ENCODE measurements at places on chromosomes 5 and 9.
A peak's percentile ranks its signal among the peaks of the same experiment; 100 is the strongest.

DNA sequence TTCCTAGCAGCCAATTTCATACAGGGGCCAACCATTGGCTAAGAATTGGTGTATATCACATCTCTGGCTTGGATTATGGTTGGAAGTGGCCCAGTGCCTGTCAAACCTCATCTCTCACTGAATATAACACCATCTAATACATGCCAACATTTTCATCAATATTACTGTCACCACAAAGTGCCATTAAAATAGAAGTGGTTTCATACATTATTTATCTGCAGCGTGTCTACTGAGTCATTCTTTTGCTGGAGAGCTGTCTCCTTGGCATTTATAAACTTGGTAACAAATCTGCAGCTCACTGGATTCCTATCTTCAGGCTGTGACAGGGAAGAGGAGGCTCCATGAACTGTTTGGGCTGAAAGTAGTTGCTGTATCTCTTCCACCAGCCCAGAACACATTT lies 70.9 kb downstream of the PTTG1 start:
- DNase-seq, result no peak

- DNase-seq, result peak; percentile 65
Observed at GRCh38 chr5:180831139-180832093, 28.8 kb upstream of the MGAT1 start.

- DNase-seq, result no peak
Observed at GRCh38 chr5:115842952-115843351, 1.2 kb downstream of the AP3S1 start.

GRCh38 chr5:130536691-130537090 lies 628.4 kb downstream of the HINT1 start:
- no peak for DNase-seq

- no peak for DNase-seq
Observed at GRCh38 chr9:80720579-80720978, 968.8 kb downstream of the TLE1 start.

- DNase-seq, result peak; percentile 21
Observed at GRCh38 chr9:19471737-19472648, 63.2 kb downstream of the ACER2 start.

DNA sequence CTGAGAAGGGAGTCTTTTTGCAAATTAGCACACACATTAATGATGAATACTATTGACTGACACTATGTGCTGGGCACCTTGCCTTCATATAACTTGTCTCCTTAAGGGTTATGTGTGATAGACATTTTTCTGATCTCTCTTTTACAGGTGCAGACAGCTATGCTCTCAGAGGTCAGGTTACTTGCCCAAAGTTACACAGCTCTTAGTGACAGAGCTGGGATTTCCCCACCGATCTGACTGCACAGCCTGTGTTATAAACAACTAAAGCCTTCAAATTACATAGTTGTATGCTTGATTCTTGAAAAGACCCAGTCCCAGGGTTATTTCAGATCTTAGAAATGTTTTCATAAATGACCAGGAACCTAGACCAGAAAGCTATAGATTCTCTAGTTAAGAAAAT lies 462.7 kb downstream of the EBF1 start:
- DNase-seq, result no peak

GRCh38 chr5:134649163-134649835 lies 714 bp downstream of the SEC24A start:
- DNase-seq, result no peak

GRCh38 chr9:133103183-133103986 lies 17.7 kb downstream of the RALGDS start:
- peak; percentile 18 for DNase-seq

DNA sequence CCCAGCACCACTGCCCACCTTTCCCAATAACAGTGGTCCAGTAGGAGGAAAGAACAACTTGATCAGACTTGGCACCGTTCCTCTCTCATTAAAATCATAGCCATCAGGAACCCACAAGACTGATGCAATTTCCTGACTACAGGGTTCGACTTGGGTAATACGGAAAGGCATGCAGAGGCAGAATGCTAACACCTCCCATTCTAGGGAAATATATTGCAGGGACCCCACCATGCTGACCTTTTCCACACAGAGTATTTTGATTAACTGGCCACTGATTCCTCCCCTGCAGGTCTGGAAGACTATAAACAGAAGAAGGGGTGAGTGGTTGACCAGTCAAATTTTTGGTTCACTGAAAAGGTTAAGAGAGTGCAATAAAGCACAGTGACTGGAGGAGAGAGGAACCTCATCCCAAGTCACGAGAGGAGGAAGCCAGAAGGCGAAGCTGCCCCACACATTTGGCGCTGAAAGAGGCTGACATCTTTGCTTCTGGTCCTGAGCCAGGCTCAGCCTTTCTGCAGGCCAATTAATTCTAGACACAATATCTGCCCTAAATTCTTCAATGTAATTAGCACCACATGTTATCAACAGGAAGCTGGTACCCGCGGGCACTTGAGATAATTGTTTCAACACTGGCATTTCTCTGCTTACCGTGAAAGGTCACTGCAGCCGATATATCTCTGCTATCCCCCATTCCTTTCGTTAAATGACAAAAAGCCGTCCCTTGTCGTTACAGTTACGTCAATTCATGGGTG lies 64.7 kb upstream of the SPOCK1 start:
- no peak for DNase-seq

DNA sequence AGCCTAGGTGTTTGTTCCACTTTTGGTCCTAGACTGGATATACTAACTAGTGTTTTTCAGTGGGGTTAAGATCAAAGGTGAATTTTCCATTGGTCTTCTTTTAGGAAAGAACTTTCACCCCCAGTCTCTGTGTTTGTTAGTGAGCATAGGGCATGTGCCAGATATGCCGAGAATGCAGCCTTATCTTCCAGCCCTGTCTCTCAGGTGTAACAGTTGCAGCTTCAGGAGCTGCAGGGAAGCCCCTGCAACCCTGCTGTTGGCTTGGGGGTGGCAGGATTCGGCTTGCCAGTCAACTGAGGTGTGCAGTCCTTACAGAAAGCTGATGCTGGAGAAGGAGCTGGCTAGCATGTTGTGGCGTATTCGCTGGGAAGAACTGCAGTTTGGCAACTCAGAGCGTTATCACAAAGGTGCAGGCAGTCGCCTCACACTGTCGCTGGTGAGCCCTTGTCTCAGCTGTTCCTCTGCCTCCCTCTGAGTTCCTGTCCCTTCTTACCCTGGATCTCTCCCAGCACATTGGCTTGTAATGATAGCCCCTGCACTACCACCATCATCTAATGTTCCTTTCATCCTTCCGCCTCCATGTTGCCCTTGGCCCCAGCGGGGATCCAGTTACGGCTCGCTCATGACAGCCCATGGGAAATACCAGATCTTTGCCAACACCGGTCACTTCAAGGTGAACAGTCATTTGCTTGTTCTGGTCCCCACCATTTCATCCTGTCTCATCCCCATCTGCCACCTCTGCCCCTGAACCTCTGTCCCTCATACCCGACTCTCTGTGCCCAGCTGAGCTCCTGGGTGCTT lies 10.1 kb downstream of the NPR2 start:
- no peak for DNase-seq

- no peak for DNase-seq
Observed at GRCh38 chr5:96844481-96844990, 31.8 kb upstream of the ERAP2 start.

DNA sequence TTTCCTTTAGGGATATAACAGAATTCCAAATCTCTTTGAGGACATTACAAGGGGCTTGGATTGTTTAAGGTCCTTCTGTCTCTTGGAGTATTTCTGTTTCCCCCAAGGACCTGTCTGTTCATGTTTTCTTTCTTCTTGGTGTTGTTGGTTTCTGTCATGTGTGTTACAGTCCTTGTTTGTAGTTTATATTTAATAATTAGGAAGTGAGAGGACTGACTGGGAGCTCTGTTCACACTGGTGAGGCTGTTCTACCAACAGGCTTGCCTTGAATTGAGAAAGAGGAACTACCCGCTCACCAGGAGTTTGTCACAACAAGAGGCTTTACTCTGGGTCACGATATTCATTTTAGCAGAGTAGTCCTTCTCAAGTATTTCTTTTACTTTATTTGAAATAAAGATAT lies 119.2 kb upstream of the SV2C start:
- no peak for DNase-seq

GRCh38 chr5:122611406-122611805 lies 163.5 kb upstream of the SNX2 start:
- DNase-seq, result no peak

DNA sequence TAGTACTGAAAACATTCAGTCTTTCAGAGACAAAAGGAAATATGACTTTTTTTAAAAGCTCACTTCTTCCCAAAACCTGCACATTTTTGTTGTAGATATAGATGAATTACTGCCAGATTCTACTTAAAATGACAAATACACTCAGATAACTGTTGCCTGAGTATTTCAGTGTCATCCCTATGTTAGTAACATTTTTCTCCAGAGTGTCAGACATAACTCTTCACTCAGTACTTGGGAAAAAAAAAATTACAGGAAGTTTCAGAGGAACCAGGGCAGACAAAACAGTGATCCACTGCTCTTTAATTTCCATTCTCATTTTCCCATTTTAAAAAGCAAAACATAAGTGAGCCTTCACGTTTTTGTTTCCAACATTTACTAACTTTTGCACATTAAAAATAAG lies 79.3 kb upstream of the ITGA1 start:
- DNase-seq, result no peak

GRCh38 chr9:134641990-134642384 lies 384 bp downstream of the COL5A1 start:
- no peak for DNase-seq

DNA sequence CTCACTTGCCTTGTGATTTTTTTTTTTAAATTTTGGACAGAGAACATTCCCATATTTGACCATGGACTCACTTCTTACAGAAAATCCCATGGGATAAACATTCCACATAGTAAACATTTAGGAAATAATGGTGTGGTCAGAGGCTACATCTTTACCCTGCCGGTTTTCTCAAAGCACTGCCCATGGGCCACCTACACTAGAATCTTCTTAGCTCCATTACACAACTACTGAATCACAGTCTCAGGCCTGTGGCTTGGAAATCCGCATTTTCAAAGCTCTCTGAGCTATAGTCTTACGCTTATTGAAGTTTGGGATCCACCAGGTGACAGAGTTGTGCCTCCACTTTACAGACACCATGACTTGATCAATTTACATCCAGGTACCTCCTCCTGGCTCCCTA lies 39.4 kb downstream of the ALG2 start:
- no peak for DNase-seq

- DNase-seq, result no peak
Observed at GRCh38 chr5:7673658-7674057, 177.3 kb downstream of the CFAP90 start.

DNA sequence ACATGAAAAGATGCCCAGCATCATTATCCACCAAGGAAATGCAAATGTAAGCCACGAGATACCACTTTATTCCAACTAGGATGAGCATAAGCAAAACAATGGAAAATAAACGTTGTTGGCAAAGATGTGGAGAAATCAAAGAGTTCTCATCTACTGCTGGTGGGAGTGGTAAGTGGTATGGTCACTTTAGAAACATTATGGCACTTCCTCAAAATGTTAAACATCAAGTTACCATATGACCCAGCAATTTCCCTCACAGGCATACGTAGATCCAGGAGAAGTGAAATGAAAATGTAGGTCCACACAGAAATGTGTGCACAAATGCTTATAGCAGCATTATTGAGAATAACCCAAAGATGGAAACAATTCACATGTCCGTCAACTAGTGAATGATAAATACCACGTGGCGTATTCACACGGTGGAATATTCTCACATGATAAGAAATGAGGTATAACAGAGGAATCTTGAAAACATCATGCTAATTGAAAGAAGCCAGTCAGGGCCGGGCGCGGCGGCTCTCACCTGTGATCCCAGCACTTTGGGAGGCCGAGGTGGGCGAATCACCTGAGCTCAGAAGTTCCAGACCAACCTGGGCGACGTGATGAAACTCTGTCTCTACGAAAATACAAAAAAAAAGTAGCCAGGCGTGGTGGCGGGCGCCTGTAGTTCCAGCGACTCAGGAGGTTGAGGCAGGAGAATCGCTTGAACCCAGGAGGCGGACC lies 16.4 kb upstream of the FLT4 start:
- DNase-seq, result no peak

DNA sequence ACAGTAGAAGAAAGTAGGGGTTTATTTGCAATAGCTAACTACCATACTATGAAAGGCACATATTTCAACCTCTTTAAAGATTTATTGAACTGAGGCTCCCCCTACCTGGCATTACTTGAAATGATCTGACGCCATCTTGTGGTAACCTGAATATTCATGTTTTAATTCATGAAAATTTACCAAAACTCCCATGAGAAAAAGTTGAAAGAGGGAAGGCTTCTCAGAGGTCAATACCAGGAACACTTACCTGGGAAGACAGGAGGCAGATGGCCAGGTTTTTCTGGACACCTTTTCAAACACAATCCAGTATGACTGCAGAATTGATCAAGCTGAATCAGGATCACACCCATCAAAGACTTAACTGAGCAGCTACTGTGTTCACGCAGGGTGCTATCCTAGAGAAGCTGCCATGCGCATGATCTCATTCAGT lies 9.4 kb downstream of the PRELID2 start:
- no peak for DNase-seq

GRCh38 chr5:138574744-138575193 lies 432 bp downstream of the HSPA9 start:
- no peak for DNase-seq

DNA sequence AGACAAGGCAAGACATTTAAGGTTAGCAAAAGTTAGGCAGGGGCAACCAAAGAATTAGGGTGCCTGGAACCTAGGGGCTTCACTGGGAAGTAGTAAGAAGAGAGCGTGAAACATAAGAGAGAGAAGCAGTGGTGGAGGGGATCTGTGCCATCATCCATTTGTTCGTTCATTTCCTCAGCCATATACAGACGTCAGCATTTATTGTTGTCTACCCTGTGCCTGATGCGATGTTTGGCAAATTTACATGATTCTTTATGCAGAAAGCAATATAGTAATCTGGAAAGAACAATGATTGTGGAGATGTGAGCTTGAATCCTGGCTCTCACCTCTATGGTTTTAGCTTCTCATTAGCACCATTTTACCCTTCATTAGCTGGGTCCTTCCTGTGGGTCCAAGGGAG lies 477.5 kb upstream of the MPDZ start:
- DNase-seq, result no peak
